ENCODE measurements at places on chromosomes 4 and X.
A peak's percentile ranks its signal among the peaks of the same experiment; 100 is the strongest.

DNA sequence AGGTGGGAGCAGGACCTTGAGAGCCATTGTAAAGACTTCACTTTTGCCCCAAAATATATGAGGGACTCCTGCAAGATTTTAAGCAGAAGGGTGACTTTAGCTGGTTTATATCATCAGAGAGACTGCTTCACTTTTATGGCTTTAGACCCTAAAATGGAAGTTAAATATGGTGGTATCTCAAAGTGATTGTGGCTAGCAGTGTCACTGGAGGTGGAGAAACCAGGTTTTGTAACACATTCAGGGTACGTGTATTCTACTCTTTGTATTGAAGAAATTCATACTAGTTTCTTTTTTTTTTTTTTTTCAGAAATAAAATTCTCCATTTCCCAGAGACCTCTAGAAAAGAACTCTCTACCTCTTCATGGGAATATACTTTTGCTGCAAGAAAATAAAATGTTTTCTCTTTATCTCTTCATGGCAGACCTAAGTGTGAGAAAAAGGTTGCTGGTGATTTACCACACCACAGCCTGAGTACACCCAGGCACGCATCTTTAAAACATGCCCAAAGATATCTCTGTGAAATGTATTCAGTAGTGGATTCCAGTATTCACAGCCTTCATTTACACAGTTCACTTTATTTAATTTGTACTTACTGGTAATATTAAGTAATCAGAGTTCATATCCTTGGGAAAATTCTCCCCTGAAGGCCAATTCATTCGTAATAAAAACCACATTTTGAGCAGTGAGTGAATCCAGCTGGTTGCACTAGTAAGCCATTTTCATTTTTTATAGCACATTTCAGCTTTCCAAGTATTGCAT is 74.3 kb upstream of the GUCY1A1 start:
- H3K27ac ChIP-seq: no peak overlapping the region
- DNase-seq: no peak
- H3K4me1 ChIP-seq: no peaks in the 10 kb centered on the region
- H3K36me3 ChIP-seq: no peaks in the 10 kb centered on the region
- H3K27me3 ChIP-seq: no peaks in the 10 kb centered on the region

DNA sequence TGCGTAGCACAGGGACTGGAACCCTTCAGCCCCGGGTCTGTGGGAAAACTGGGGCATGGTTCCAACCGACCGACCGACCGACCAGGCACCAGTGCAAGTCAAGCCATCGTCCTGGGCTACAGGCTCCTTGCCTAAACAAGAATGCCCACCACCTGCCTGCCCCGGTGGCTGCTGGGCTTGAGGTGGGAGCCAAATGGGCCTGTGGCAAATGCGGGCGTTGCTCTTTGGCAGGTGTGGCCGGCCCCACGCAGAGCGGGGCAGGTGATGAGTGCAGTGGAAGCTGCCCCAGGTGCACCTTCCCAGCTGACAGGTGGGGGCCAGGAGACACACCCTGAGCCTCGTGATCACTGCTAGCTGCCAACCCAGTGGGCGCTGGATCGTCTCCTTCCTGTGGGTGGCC is 77.9 kb downstream of the MTMR1 start:
- no peaks in the 10 kb centered on the region for H3K27me3 ChIP-seq
- H3K4me1 ChIP-seq: peaks cover 4% of the 10 kb centered on the region
- H3K27ac ChIP-seq: no peak overlapping the region
- no peaks in the 10 kb centered on the region for H3K36me3 ChIP-seq

DNA sequence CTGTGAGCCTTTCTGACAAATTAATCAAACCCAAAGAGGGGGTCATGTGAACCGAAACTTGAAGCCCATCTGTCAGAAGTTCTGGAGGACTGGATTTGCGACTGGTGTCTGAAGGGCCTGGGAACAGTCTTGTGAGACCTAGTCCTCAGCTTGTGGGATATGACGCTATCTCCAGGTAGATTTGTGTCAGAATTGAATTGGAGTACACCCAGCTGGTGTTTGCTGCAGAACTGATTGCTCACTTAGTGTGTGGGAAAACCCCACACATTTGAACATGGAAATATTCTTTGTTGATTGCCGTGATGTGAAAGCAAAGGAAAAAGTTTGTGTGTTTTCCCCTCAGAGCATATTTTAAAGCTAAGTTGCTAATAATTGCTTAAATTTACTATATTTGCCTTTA is 30.3 kb upstream of the TMSB15B start:
- no peak overlapping the region for H3K27ac ChIP-seq
- H3K4me3 ChIP-seq: no peak overlapping the region
- H3K27me3 ChIP-seq: no peaks in the 10 kb centered on the region
- no peak for DNase-seq
- no peaks in the 10 kb centered on the region for H3K4me1 ChIP-seq
- no peaks in the 10 kb centered on the region for H3K36me3 ChIP-seq

DNA sequence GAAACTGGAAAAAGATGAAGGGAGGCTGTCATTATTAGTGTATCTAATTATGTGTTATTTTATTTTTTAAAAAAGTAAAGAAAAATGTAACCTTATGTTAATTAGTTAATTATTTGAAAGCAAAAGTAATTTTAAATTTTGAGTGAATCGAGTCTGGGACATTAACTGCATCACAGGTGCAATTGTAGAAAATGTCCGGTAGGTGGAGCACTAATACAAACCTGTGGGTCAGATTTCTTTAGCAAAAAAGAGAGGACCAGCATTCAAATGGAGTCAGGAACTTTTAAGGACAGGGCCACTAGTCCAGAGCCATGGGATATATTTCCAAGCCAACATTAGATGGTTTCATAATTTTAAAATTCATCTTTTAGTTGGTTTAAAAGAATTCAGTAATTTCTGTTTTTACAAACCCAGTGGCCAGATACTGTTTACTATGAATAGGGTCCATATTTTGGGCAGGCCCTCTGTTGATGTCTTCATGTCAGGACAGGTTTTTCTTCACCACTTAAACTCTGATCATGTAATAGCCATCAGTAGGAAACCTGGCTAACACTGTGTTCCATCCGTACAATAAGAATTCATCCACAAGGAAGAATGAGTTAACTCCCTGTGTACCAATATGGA is 27.2 kb downstream of the BST1 start:
- no peak overlapping the region for H3K27ac ChIP-seq
- H3K36me3 ChIP-seq: no peaks in the 10 kb centered on the region
- H3K4me1 ChIP-seq: no peaks in the 10 kb centered on the region
- H3K4me3 ChIP-seq: no peak overlapping the region

DNA sequence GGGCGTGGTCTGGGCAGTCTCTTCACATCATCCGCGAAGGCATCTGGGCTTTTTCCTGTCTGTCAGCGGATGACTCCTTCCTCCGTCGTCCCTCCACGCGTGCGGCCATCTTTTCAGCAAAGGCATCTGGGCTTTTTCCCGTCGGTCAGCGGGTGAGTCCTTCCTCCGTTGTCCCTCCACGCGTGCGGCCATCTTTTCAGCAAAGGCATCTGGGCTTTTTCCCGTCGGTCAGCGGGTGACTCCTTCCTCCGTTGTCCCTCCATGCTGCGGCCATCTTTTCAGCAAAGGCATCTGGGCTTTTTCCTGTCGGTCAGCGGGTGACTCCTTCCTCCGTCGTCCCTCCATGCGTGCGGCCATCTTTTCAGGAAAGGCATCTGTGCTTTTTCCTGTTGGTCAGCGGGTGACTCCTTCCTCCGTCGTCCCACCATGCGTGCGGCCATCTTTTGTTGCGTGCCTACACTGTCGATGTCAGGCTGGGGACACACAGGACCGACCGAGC is 12.3 kb upstream of the TMEM271 start:
- DNase-seq: no peak
- H3K4me1 ChIP-seq: no peaks in the 10 kb centered on the region
- peaks cover 27% of the 10 kb centered on the region for H3K27me3 ChIP-seq
- no peak overlapping the region for H3K4me3 ChIP-seq

- DNase-seq: peak; percentile 45
- peaks cover 8% of the 10 kb centered on the region for H3K4me1 ChIP-seq
- no peak overlapping the region for H3K4me3 ChIP-seq
- H3K27me3 ChIP-seq: no peaks in the 10 kb centered on the region
Observed at GRCh38 chr4:118682928-118683327, 2.3 kb upstream of the METTL14 start.

GRCh38 chr4:142248946-142249345 is 597.2 kb downstream of the INPP4B start:
- peaks cover 9% of the 10 kb centered on the region for H3K4me1 ChIP-seq
- no peaks in the 10 kb centered on the region for H3K36me3 ChIP-seq
- no peak overlapping the region for H3K4me3 ChIP-seq
- DNase-seq: peak; percentile 65

GRCh38 chrX:50853399-50853798 is 39.4 kb upstream of the SHROOM4 start:
- no peak for DNase-seq
- no peak overlapping the region for H3K4me3 ChIP-seq
- no peaks in the 10 kb centered on the region for H3K4me1 ChIP-seq
- no peaks in the 10 kb centered on the region for H3K27me3 ChIP-seq
- H3K27ac ChIP-seq: no peak overlapping the region

GRCh38 chr4:129346734-129347133 is 250.8 kb downstream of the C4orf33 start:
- H3K4me1 ChIP-seq: peaks cover 26% of the 10 kb centered on the region
- no peaks in the 10 kb centered on the region for H3K27me3 ChIP-seq
- no peak for DNase-seq
- no peak overlapping the region for H3K27ac ChIP-seq
- H3K4me3 ChIP-seq: no peak overlapping the region

GRCh38 chrX:40349251-40349650 is 231.5 kb upstream of the ATP6AP2 start:
- no peak overlapping the region for H3K27ac ChIP-seq
- peaks cover 11% of the 10 kb centered on the region for H3K27me3 ChIP-seq
- H3K4me1 ChIP-seq: no peaks in the 10 kb centered on the region
- H3K4me3 ChIP-seq: no peak overlapping the region
- no peak for DNase-seq
- H3K36me3 ChIP-seq: no peaks in the 10 kb centered on the region

DNA sequence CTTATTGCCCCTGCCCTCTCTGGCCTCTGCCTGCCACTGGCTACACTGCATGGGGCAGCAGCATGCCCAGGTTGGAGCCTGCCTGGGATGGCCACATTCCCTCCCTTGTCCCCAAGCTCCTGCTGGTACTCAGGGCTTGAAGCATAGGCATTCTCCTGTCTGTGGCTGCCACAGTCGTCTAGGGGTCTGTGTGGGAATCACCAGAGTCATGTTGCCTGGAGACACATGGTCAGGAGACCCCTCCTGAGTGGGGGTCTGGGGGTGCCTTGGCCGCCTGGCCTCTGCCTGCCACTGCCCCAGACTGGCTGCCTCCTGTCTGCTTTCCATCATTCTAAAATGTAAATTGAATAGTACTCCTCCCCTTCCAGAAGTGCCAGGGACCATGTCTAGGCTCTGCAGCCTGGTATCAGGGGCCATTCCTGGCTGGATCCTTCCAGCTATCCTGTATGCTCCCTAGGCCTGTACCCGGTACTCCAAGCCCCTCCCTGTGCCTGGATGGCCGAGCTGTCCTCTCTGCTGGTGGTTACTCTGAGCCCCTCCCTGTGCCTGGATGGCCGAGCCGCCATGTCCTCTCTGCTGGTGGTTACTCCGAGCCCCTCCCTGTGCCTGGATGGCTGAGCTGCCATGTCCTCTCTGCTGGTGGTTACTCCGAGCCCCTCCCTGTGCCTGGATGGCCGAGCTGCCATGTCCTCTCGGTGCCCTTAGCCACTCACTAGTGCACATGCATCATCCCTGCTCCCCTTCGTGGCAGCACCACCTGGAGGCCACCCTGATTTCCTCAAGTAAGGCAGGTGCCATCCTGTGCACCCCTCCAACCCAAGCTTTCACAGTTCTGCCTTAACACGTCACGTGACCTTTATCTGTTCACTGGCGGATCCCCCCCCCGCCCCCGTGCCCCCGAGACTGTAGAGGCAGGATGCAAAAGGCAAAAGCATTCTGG is 5.5 kb upstream of the NKX1-1 start:
- H3K36me3 ChIP-seq: no peaks in the 10 kb centered on the region
- no peaks in the 10 kb centered on the region for H3K4me1 ChIP-seq
- no peak overlapping the region for H3K4me3 ChIP-seq
- no peaks in the 10 kb centered on the region for H3K27me3 ChIP-seq
- DNase-seq: no peak

- peak; percentile 65 for DNase-seq
- peaks cover 57% of the 10 kb centered on the region for H3K4me1 ChIP-seq
- peak overlapping the region; percentile 88 for H3K27ac ChIP-seq
- H3K4me3 ChIP-seq: no peak overlapping the region
- no peaks in the 10 kb centered on the region for H3K27me3 ChIP-seq
Observed at GRCh38 chr4:6747294-6748051, 31.5 kb downstream of the BLOC1S4 start.

DNA sequence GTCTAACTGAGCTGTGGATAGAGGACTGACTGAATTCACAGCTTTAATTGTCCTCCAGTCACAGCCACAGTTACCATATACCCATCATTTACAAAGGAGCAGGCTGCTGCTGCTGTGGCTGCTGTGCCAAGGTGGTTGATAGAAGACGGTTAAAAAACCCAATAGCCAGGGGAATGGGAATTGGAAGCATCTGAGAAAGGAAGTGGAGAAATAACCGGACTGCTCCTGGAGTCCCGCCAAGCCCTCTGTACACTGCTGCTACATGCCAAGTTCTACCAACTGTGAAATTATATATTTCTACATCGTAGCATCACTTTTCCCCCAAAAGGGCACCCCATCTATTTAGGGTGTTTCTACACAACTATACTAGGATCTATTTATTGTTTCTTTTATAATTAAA is 279.7 kb upstream of the ARX start:
- DNase-seq: no peak
- H3K27me3 ChIP-seq: no peaks in the 10 kb centered on the region
- no peaks in the 10 kb centered on the region for H3K36me3 ChIP-seq
- no peak overlapping the region for H3K27ac ChIP-seq

DNA sequence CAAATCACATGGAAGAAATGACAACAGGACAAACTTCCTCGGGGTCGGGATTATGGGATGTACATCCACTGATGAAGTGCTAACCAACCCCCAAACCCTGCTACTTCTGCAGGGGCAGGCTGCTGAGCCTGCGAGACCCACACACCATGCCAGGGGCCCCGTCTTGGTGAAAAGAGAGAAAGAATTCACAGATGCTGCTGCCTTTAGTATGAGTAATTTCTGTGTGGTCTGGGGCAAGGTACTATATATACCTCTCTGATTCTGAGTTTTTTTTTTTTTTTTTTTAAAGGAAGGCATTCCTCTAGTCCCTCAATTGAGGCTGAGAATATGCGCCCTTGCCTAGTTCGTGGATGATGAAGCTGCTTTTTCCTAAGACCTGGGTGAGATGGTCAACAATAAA is 24.8 kb downstream of the PDHA1 start:
- H3K27me3 ChIP-seq: no peaks in the 10 kb centered on the region
- DNase-seq: no peak
- no peaks in the 10 kb centered on the region for H3K36me3 ChIP-seq
- H3K4me3 ChIP-seq: no peak overlapping the region

- H3K27me3 ChIP-seq: no peaks in the 10 kb centered on the region
- no peaks in the 10 kb centered on the region for H3K36me3 ChIP-seq
- DNase-seq: no peak
- H3K4me3 ChIP-seq: no peak overlapping the region
- H3K27ac ChIP-seq: no peak overlapping the region
- no peaks in the 10 kb centered on the region for H3K4me1 ChIP-seq
Observed at GRCh38 chr4:142314247-142314646, 531.9 kb downstream of the INPP4B start.

Measured in PC-3 (cell line).